ENCODE measurements at places on chromosomes 1 and 21.

GRCh38 chr1:86976664-86977063 lies 62.2 kb downstream of the HS2ST1 start:
- DNase-seq = no peak

DNA sequence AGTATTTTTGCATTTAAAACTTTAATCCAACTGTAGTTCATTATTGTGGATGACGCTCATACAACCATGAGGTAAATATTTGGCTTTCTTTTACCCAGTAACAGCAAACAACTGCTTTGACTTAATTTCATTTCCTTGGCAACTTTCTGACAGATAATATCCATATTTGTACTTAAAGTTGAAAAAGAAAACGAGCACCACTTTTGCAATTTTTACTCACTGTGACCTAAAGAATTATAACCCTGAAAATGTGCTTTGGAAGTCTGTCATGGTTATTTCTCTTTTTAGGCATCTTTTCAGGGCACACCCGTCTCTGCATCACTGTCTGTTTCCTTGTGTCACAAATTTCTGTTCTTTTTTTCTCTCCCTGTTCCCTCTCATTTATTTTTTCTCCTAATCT lies 918 bp upstream of the CD2 start:
- no peak for DNase-seq

DNA sequence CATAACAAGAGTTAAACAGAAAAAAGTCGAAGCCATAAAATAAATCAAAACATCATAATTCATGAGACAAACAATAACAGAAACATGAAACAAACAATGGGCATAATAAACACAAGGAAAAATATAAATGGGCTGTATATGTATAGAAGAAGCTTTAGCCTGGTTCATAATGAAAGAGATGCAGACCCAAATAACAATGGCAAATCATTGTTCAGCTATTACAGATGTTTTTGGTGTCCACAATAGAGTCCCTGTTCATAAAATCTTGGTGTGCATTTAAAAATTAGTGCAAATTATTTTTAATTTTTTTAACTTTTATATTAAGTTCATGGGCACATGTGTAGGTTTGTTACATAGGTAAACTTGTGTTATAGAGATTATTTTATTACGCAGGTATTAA lies 1185.9 kb upstream of the B3GALT2 start:
- no peak for DNase-seq

DNA sequence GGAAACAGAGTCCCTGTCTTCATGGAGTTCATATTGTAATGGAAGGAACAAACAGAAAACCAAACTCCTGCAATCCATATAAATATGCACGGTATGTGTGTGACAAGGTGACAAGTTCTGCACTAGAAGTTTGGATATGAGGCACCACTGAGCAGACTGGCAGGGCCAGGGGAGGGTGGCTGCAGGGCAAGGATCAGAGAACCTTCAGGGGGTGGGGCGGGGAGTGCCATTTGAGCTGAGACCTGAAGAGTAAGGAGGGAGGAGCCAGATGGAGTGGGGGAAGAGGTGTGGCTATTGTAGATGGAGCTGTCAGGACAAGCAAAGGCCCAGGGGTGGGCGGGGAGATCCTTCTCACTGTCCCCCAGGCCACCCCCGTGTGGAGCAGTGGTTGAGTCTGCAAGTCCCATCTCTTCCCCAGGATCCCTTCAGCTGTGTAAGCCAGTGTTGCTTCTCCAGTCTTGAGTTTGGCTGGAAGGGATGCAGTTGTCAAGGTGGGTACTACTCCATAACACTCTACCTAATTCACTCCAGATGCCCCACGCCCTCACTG lies 76.4 kb downstream of the ATP5PO start:
- no peak for DNase-seq

GRCh38 chr1:81827942-81828341 lies 27.2 kb downstream of the ADGRL2 start:
- DNase-seq = no peak

- no peak for DNase-seq
Observed at GRCh38 chr1:44947774-44948311, 38.6 kb downstream of the EIF2B3 start.

- DNase-seq = no peak
Observed at GRCh38 chr1:240445369-240445768, 166.6 kb downstream of the GREM2 start.

DNA sequence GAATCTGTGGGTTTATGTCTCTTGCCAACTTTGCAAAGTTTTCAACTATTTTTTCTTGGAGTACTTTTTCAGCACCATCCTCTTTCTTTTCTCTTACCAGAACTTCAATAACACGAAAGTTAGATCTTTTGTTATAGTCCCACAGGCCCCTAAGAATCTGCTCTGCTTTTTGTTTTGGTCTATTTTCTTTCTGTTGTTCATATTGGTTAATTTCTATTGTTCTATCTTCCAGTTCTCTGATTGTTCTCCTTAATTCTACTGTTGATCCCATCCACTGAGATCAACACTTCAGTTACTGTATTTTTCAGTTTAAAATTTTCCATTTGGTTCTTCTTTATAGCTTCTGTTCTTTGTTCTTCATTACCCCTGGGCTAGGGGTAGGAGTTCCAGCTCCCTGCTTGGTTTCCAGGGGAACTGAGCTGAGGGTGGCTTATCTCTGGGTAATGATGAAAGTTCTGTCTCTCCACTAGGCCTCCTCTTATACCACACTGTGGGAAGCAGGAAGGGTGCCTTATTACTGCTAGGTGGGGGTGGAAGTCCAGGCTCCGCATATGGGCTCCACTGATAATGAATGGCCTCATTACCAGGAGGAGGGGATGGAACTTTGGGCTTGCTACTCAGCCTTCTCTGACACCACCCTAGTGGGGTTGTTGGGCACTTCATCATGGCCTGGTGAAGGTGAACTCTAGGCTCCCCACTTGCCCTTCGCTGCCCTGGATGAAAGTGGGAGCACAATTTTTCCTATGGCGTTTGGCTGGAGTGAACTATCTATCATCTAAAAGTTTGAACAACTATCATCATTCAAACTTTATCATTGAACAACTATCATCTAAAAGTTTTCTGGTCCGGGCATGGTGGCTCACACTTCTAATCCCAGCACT lies 39.3 kb downstream of the NAV1 start:
- no peak for DNase-seq

- no peak for DNase-seq
Observed at GRCh38 chr1:101290119-101290921, 53.5 kb downstream of the S1PR1 start.

DNA sequence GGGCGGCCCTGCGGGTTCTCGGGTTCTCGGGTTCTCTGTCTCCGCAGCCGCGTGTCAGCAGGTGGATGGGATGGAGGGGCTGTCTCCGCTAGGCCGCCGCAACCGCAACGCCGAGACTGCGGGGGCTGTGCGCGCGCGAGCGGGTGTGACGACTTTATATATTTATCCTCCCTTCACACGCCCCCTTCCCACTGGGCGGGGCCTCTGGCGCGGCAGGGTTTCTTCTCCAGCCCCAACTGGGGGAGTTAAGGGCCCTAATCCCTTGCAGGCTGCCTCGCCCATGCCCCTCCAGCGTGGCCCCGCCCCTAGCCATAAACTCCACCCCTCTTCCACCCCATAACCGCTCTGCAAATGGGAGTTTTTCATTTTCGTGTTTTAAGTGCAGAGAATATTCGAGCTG lies 3.4 kb downstream of the IGSF21 start:
- DNase-seq = no peak

- peak; percentile 30 for DNase-seq
Observed at GRCh38 chr1:210250998-210251679, 18.5 kb downstream of the SERTAD4 start.

- DNase-seq = no peak
Observed at GRCh38 chr1:228152918-228153258, 3.2 kb downstream of the GJC2 start.
